Stimulated activated CD4-positive, alpha-beta T cell treated with anti-CD3 and anti-CD28 coated beads, Interleukin-15, amount 100 ng/mL, for 1 hour (primary cell): ENCODE measurements at places on chromosomes 11 and 22.

- DNase-seq = no peak
Observed at GRCh38 chr11:6695377-6695776, 12.2 kb upstream of the MRPL17 start.

DNA sequence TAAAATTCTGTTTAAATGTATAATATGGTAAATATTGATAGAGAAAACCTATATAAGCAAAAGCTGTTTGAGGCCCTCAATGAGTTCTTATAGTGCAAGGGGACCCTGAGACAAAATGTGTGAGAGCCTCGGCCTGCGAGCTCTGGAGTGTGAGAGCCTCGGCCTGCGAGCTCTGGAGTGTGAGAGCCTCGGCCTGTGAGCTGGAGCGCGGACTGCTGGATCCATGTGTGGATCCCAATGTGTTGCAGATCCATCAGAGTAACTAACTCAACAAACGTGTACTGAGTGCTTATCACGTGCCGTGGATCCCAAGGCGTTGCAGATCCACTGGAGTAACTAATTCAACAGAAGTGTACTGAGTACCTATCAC lies 6.0 kb downstream of the RTL6 start:
- no peak for DNase-seq

- DNase-seq = peak; percentile 26
Observed at GRCh38 chr11:33996498-33997454, 54.8 kb upstream of the CAPRIN1 start.

GRCh38 chr11:85076535-85077330 lies 550.4 kb downstream of the DLG2 start:
- no peak for DNase-seq
